Activated T-helper 2 cell treated with anti-CD3 and anti-CD28 coated beads, Interferon-gamma antibody, Interleukin-2, Interleukin-4, amounts not matched to agents 10 μg/mL and 5 μg/mL and 100 μg/mL, durations not matched to agents 14 hours and 24 hours and 36 hours (primary cell): ENCODE measurements at places on chromosomes 11 and 22. TPM values are rescaled to one million over a fixed set of nuclear protein-coding genes. Genes with fewer than 3 reads are reported as not detected.

DNA sequence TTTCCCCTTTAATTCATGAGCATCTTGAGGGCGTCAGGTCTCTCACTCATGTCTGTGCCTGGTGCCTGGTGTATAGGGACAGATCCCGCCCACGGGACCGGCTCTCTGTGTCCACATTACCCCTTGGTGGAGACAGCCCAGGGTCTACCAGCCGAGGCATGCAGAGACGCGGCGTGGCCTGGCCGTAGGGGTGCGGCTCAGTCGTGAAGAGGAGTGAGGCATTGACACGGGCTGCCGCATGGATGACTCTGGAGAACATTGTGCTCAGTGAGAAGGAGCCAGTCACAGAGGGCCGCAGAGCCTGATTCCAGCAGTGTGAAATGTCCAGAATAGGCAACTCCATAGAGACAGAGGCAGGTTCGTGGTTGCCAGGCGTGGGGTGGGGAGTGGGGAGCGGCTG, 209.8 kb downstream of the TBC1D22A start:
- DNase-seq, result no peak
- H3K36me3 ChIP-seq, result peaks cover 9% of the 10 kb centered on the region
- H3K27me3 ChIP-seq, result no peaks in the 10 kb centered on the region
- H3K4me1 ChIP-seq, result peaks cover 20% of the 10 kb centered on the region
- no peak overlapping the region for H3K27ac ChIP-seq

DNA sequence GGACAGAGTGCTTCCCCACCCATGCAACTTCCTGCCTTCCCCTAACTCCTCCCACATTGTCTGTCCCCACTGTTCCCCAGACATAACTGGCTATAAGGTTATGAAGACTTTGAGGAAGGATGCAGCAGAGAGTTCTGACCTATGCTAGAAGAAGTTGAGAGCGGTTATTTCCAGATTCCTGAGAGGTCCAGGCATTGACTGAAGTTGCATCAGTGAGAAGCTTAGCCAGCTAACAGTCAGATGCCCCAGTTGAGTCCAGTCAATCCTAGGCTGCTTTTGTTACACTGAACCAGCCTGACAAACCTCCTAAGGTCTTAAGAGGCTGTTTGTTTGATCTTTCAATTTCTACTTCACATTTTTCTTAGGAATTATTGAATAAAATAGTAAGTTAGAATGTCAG, 937.9 kb upstream of the CCDC90B start:
- no peak overlapping the region for H3K4me3 ChIP-seq
- no peak overlapping the region for H3K27ac ChIP-seq
- DNase-seq, result no peak
- no peaks in the 10 kb centered on the region for H3K27me3 ChIP-seq
- no peaks in the 10 kb centered on the region for H3K4me1 ChIP-seq
- no peaks in the 10 kb centered on the region for H3K36me3 ChIP-seq

DNA sequence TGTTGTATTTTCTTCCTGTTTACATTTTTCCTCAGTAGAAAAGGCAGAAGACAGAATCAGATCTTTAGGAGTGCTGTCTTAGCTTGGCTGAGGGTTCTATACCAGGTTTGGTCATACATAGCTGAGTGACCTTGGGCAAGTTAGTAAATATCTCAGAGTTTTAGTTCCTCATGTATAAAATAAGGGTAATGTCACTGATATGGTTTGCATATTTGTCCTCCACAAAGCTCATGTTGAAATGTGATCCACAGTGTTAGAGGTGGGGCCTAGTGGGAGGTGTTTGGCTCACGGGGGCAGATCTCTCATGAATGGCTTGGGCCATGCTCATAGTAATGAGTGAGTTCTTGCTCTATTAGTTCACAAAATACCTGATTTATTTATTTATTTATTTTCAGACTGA, 7.5 kb upstream of the HTR3A start:
- H3K4me3 ChIP-seq, result no peak overlapping the region
- H3K36me3 ChIP-seq, result no peaks in the 10 kb centered on the region
- H3K27ac ChIP-seq, result no peak overlapping the region
- no peaks in the 10 kb centered on the region for H3K27me3 ChIP-seq
- DNase-seq, result no peak

DNA sequence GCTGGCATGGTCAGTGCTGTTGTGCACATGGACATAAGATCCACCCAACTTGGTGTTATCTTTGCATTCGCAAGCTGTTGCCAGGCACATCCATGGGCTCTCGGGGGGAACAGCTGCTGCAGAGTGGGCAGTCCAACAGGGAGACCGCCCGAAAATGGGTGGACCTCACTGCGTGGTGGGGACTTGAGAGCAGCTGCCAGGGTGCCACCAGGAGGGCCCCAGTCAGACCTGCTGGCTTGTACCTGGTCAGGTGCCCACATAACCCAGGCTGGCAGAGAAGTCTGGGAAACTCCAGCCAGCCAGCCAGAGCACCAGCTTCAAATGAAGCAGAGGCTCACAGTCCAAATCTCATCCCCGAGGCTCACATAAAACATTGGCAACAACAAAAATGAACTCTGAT, 120.2 kb downstream of the BCR start:
- no peak for DNase-seq
- no peaks in the 10 kb centered on the region for H3K27me3 ChIP-seq
- no peaks in the 10 kb centered on the region for H3K4me1 ChIP-seq
- H3K27ac ChIP-seq, result no peak overlapping the region

DNA sequence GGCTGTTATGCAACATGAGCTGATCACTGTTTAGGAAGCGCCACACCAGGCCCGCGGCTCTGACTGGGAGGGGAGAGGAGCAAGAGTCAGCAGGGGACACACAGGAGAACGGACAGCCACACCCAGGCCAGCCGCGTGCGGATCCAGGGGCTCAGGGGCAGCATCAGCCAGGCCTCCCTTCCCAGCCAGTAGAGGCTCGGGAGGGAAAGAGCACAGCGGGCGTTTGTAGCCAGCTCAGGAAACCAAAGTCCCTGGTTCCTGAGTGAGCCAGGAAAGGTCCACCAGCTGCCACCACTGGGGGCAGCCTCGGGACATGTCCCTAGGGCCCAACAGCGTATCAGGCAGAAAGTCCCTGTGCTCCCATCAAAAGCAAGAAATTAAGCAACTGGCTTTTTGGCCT, 71.8 kb upstream of the PITPNB start:
- no peaks in the 10 kb centered on the region for H3K27me3 ChIP-seq
- no peak overlapping the region for H3K27ac ChIP-seq
- H3K4me1 ChIP-seq, result peaks cover 2% of the 10 kb centered on the region

DNA sequence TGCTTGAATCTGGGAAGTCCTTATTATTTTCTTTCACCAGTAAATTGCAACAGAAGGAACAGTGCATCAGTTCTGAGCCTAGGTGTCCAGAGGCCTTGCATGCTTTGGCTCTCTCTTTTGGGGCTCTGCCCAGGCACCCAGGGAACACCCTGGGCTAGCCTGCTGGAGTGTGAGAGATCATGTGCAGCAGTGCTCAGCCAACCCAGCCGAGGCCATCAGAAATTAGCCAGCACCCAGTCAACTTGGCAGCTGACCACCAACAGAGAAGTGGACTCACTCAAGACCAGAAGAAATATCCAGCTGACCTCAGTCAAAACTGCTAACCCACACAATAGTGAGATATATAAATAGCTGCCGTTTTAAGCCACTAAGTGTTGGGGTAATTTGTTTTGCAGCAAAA, 11.2 kb upstream of the P4HA3 start:
- no peak overlapping the region for H3K27ac ChIP-seq
- H3K4me1 ChIP-seq, result no peaks in the 10 kb centered on the region
- H3K27me3 ChIP-seq, result peaks cover 11% of the 10 kb centered on the region
- DNase-seq, result no peak

Gene PYGM
- 1.9 and 2.0 TPM in 2 replicates for total RNA-seq

DNA sequence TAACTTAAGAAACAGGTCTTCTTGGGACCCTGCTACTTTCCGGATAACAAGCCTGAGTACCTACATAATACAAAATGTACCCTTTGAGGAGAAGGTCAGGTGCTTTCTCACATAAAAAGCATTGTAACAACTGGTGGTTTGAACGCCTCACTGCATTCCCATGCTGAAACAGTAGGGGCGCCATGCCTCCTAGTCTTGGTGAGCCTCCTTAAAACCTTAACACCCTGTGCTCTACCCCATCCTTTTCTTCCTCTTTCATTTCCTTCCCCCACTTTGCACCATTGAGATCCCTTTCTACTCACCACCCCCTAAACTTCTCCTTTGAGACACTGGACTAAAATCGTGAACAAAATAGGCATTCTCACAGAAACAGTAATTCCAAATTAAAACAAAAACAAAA, 729.3 kb downstream of the NTM start:
- no peaks in the 10 kb centered on the region for H3K27me3 ChIP-seq
- H3K27ac ChIP-seq, result no peak overlapping the region
- no peaks in the 10 kb centered on the region for H3K36me3 ChIP-seq
- DNase-seq, result no peak
- no peaks in the 10 kb centered on the region for H3K4me1 ChIP-seq
- no peak overlapping the region for H3K4me3 ChIP-seq

Gene MMP27
- not detected in 2 replicates for total RNA-seq

DNA sequence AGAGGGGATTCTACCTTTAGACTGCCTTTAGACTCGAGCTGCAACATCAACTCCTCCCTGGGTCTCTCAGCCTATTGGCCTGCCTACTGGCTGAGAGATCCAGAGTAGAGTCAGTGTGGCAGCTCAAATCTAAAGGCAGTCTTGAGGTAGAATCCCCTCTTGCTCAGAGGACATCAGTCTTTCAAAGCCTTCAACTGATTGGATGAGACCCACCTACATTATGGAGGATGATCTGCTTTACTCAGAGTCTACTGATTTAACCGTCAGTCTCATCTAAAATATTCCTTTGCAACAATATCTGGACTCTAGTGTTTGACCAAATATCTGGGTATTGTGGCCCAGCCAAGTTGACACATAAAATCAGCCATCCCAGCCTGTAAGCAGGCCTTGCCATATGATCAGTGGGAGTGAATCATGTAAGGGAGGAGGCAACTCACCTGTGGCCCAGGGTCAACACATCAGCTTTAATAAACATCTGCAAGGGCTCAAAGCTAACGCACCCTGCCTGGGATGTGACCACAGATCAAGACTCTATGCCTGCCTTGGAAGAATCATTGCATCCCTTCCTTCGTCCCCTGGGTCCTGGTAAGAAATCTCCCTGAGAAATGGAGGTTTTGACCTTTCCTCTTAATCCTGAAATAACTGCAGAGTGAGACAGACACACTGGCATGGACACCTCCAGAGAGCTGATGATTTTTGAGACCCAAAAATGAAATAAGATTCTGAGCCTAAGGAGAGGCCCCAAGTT, 198.0 kb downstream of the DBX1 start:
- no peaks in the 10 kb centered on the region for H3K36me3 ChIP-seq
- no peak overlapping the region for H3K27ac ChIP-seq
- no peak overlapping the region for H3K4me3 ChIP-seq
- H3K27me3 ChIP-seq, result peaks cover 10% of the 10 kb centered on the region
- no peaks in the 10 kb centered on the region for H3K4me1 ChIP-seq

DNA sequence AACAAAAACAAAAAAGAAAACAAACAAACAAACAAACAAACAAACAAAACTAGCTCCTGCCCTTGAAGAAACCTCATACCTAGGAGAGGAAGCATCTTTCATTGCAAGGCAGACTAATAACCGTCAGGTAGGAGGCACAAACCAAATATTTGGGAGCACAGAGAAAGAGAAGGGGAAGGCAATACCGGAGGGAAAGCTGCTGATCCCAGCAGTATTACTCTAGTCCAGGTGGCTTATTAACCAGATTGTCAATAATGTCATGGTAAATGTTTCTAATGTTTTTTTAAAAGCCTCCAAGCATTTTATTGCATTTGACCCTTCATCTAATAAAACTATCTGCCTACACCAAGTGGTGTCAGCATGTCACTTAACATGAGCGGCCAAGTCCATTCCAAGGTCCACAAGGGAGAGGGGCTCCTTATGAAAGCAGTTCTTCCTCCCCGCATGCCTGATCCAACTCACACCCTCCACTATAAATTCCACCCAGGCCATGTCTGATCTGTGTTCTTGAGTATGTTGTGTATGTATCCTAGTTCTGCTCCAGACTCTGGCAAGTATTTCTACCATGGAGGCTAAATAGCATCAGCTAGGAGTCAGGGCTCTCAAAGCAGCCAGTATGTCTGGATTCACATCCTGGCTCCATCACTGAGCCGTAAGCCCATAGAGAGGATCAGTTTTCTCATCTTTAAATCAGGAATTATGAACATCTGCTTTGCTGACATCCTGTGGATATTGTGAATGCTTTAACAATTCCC, 208.1 kb upstream of the TENM4 start:
- no peak for DNase-seq
- no peak overlapping the region for H3K4me3 ChIP-seq
- H3K4me1 ChIP-seq, result no peaks in the 10 kb centered on the region
- H3K36me3 ChIP-seq, result no peaks in the 10 kb centered on the region
- H3K27me3 ChIP-seq, result no peaks in the 10 kb centered on the region
- no peak overlapping the region for H3K27ac ChIP-seq

- H3K4me1 ChIP-seq, result peaks cover 2% of the 10 kb centered on the region
- peaks cover 3% of the 10 kb centered on the region for H3K27me3 ChIP-seq
- H3K4me3 ChIP-seq, result no peak overlapping the region
- no peaks in the 10 kb centered on the region for H3K36me3 ChIP-seq
Observed at GRCh38 chr22:50151571-50152537, 18.7 kb upstream of the PANX2 start.

Gene TRPC6
- total RNA-seq, result not detected in 2 replicates

Gene IFTAP
- 0.75 and 2.2 TPM in 2 replicates for total RNA-seq

Gene OR4D5
- not detected in 2 replicates for total RNA-seq

DNA sequence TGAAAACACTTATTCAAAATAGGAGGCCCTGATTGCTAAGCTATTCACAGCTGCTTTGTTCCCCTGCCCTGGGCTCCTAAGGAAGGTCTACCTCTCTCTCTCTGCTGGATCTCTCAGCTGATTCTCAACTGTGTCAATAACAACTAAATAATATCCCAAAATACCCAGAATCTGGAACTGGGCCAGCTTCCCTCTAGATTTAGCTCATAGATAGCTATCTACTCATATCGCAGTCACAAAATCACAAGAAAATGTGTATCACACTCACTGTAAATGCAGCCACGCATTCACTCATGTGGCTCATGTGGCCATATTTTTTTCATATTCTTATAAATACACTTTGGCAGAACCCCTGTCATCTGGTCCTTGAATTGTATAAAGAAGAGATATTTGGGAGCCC, 555.1 kb downstream of the OPCML start:
- no peak for DNase-seq
- H3K36me3 ChIP-seq, result no peaks in the 10 kb centered on the region
- H3K27me3 ChIP-seq, result no peaks in the 10 kb centered on the region
- H3K4me1 ChIP-seq, result no peaks in the 10 kb centered on the region
- no peak overlapping the region for H3K27ac ChIP-seq

DNA sequence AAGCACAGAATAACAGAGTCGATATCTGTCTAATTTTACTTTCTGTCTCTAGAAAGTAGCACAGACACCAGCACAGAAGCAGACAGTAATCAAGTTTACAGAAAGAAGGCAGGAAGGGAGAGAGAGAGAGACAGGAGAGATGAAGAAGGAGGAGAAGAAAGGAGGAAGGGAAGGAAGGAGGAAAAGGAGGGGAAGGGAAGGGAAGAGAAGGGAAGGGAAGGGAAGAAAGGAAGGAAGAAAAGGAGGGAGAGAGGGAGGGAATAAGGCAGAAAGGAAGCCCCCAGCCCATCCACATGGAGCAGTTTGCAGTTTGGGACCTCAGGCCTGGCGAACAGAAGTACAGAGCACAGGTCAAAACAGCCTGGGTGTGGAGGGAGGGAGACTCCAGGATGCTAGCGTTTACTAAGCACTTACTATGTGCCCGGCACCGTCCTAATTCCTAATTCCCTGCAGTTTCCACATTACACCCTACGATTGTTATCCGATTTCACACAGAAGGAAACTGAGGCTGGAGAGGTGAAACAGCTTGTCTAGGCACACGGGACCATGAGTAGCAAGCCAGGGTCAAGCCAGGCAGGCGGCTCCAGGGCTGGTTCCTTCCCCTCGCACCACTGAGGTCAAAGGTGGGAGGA, 46.0 kb upstream of the WNT7B start:
- H3K27ac ChIP-seq, result no peak overlapping the region
- H3K27me3 ChIP-seq, result peaks cover 41% of the 10 kb centered on the region
- H3K36me3 ChIP-seq, result no peaks in the 10 kb centered on the region
- peaks cover 9% of the 10 kb centered on the region for H3K4me1 ChIP-seq
